ENCODE measurements at places on chromosomes 7 and 10.

- no peak for DNase-seq
Measured at GRCh38 chr10:124632064-124632531, 112.1 kb downstream of the FAM53B start.

DNA sequence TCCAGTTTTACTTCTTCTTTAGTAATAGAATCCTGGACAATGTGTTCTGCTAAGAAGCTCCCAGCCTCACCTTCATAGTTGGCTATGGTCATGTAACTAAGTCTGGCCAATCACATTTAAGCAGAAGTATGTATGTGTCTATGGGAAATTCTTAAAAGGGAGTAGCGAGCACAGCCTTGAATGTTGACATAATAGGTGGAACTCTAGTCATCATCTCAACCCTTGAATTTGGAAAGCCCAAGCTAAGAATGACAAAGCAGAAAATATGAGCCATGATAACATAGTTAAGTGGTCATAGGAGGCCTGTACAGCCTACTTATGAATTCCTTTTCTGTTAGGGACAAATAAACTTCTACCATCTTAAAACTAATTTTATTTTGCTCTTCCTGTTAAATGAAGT, 134.1 kb downstream of the MAGI2 start:
- no peak for DNase-seq

DNA sequence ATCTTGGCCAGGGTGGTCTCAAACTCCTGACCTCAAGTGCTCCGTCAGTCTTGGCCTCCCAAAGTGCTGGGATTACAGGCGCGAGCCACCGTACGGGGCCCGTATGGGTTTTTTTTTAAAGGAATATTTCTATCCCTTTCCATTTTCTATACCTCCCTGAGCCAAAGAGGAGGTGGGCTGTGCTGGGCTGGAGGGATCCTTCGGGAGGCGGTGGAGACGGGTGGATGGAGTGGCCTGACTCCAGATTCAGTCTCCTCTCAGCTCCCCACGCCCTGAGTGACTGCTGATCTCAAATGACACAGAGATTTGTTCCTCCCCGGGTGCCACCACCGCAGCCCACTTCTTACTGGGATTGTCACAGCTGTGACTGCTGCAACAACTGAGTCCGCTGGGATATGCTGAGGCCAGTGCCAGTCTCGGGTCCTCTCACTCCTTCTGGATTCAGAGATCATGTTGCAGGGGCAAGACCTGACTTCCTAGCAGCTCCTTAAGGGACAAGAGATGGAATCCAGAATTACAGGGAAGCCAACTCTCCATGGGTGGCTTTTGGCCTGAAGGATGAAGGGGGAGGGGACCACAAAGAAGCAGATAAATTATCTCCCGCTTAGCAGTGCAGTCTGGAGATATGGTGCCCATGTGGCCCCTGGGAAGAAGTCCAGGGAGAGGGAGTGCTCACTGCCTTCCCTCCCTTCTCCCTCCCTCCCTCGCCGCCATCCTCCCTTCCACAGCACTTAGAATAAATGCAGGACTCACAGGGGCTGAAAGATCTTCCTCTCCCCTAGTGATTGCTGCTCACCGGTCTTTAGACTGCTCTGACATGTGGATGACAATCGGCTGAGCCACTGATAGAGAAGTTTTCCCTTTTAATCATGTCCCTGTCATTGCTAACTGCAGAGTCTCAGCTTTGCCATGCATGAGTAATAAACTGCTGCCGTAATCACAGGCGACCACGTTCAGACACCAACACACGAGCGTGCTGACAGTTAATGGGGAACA, 14.3 kb downstream of the GALNT17 start:
- DNase-seq: no peak

DNA sequence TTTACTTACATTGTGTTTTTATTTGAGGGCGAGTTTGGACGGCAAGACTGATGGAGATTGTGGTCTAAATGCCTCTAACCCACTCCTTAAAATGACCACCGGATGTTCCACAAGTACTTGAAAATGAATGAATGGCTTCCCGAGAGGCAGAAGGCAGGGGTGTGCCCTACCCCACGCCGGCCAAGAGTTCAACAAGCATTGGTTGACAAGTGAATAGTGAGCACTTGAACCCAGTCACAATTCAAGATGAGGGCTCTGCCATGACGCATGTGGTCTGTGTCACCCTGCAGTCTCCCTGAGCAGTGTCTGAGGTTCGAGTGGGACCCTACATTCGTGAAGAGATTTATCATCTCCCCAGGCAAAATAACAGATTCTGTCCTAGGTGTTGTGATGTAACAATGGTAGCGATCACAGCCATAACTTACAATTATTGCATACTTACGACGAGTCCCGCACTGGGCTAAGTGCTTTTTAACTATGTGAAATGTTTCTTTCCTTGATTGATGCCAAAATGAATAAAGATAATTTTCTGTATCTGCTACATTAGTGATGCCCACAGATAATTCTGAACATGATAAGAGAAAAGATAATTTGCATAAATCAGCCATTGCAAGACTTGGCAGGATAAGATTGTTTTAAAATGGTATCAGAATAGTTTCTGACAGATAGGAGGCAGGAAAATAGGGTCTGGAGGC, 305.4 kb downstream of the WDR37 start:
- DNase-seq: no peak

DNA sequence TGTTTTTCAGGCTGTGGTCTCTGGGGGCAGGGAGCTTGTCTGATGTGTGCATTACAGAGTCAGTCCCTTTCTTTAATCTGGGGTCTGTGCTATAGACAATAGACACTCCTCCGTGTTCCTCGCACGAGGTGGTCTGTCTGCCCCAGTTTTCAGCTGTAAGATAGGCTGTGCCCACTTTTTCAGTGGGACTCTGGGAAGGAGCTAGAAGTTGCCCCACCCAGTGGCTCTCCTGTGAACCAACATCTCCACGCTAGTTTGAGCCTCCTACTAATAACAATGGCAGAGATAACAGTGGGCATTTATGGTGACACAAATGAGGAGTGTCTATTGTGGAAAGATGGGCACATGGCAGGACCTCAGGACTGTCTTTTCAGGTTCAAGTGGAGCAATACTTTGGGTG, 44.0 kb downstream of the ADRB1 start:
- DNase-seq: no peak

Measured in NCI-H187 (cell line).